Thymus (tissue), 14 donors: ENCODE measurements at places on chromosomes 3 and 15.

DNA sequence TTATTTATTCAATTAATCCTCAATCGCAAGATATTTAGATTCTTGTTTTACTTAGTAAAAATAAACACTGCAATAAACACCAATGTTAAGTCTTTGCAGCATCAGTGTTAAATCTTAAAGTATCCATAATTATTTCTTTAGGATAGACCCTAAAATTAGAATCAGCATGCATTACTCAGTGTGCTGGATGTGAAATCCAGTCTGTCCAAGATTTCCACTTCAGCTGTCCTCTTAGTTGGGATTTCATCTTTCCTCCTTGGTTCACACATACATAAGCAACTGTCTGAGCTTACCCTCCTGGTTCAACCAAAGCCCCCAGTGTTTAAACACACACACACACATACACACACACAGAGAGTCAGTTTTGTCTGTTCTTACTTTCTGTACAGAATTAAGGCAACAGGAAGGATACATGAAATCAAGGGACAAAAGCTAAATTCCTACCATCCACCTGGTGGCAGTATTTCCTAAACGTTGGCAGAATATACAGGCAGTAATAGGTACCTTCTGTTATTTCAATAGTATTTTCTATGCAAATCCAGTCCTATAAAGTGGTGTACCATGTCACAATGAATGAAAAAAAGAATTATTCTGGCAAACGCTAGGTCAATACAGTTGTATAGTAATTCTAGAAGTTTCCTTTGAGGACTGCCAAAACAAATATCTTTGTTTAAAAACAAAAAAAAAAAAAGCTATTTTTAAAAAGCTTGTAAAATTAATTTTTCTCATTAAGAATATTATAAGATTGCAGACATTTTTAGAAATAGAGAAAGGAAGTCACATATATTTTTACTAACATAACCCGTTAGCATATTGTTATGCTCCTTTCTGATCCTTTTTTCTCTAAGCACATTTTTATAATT lies 27.3 kb upstream of the DMXL2 start:
- peak; percentile 85 for DNase-seq

DNA sequence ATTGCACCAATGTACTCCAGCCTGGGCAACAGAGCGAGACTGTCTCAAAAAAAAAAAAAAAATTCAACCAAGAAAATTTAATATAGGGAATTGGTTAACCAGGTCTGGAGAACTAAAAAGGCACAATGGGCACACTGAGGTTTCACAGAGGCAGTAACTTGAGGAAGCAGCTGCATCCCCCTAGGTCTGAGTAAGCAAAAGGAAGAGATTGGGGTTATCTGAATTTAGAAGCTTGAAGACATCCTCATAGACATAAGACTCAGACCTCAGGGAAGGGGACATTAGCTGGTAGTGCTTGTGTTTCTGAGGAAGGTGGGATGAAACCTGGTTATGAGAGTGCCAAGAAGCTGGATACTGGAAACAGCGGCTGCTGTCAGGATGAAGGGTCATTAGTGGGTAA lies 50.1 kb upstream of the LEKR1 start:
- no peak for DNase-seq

DNA sequence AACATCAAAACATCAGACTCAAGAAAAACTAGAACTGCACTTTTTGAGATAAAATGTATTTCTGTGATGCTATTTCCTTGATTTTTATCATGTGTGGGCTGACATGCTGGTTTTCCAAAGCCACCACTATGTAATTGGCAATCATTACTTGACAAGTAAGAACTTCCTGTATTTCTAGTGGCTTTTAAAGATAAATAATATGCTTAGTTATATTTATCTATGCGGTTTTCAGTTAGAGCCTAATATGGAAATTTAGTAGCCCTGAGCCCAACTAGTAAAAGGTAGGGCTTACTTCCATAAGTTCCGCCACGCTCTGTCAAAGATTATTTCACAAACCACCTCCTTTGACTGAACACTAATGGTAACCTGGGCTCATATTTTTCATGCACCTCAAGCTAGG lies 91.6 kb downstream of the PPARG start:
- DNase-seq, result no peak

DNA sequence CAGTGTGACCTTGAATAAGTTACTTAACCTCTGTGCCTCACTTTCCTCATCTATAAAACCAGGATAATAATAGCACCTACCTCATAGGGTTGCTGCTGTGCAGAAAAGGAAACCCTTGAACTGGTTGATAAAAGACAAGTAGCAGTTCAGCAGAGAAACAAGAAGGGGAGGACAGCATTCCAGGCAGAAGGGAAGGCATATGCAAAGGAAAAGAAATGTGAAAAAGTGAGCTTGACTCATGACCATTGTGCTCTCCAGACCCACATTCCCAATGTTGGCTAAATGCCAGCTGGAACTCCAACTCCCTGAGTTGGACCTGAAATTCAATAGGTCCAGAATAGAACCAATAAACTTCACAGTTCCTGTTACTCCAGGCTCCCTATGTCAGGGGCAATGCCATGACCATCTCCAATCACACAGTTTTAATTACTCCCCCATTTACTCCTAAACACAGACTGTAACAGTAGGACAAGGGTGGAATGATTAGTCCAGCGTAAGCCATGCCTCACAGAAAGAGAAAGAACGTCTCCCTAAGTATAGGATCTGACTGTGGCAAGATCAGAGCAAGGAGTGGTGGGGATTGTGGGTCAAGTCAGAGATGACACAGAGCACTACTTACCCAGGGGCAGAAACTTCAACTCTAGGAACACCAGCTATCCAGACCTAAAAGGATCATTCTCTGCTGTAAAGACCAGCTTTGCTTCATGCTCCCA lies 26.9 kb downstream of the PRKAR2A start:
- DNase-seq, result no peak

DNA sequence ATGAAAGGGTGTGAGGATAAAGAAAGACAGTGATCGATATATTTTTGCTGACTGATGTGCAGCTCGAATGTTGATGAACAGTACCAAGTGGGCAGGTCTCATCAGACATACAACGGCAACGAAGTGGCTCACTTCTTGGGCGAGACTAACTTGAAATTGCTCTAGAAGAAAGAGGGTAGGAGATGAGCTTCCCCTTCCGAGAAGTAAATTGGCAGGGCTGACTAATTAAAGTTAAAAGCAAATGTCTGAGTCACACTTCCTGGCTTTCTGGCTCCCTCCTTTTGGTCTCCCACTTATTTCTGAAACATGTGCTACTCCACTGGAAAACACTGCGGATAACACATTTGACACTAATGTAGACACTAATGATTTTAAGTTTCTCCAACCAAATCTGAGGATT lies 228.3 kb downstream of the ABHD5 start:
- DNase-seq, result no peak

DNA sequence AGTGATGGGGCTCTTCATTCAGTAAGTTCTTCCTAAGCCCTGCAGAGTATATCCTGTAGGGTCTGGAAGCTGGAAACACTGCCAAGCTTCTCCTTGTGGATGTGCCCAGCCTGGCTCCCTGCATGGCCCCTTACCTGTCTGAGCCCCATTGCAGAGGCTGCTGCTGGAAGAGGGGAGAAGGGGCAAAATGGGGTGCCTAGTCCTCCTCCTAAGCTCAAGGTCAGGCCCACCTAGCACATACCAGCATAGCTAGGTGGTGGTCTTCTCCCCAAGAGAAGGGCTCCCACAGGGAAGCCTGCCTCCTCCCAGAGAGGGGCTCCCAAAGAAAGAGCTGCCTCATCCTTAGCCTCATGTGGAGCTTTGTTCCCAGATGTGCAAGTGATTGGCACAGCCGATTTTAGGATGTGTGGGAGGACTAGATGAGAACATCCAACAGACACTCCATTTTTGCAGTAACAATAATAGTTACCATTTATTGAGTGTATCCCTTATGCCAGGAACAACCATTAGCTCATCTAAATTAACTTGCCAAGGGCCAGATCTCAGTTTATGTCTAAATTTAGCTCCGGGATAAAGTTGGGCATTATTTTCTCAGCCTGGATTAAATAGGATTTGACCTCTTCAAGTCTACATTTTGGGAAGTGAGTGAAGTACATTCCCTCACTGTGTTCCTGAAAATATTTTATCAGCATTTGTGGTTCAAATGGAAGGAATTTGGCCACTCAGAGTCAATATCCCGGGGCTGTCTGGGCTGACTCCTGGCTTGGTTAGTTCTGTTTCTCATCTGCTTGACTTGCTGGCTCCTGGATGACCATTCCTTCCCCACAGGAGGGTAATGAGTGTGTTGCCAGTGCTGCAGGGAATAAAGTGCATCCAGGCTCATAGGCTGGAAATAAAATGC lies 291.1 kb upstream of the ROPN1 start:
- no peak for DNase-seq

DNA sequence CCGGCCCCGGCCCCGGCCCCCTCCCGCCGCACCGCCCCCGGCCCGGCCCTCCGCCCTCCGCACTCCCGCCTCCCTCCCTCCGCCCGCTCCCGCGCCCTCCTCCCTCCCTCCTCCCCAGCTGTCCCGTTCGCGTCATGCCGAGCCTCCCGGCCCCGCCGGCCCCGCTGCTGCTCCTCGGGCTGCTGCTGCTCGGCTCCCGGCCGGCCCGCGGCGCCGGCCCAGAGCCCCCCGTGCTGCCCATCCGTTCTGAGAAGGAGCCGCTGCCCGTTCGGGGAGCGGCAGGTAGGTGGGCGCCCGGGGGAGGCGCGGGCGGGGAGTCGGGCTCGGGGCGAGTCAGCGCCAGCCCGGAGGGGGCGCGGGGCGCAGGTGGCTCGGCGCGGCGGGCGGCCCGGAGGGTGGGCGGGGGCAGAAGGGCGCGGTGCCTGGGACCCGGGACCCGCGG lies 352 bp downstream of the CHRD start:
- DNase-seq, result no peak

- DNase-seq, result no peak
Measured at GRCh38 chr3:52752045-52752660, 18.6 kb downstream of the NEK4 start.

- peak; percentile 59 for DNase-seq
Measured at GRCh38 chr3:152258448-152259393, 10.0 kb upstream of the MBNL1 start.

- DNase-seq, result no peak
Measured at GRCh38 chr3:128786434-128787020, 60.5 kb downstream of the RAB7A start.

- DNase-seq, result no peak
Measured at GRCh38 chr15:78630886-78631633, 9.9 kb downstream of the CHRNB4 start.

DNA sequence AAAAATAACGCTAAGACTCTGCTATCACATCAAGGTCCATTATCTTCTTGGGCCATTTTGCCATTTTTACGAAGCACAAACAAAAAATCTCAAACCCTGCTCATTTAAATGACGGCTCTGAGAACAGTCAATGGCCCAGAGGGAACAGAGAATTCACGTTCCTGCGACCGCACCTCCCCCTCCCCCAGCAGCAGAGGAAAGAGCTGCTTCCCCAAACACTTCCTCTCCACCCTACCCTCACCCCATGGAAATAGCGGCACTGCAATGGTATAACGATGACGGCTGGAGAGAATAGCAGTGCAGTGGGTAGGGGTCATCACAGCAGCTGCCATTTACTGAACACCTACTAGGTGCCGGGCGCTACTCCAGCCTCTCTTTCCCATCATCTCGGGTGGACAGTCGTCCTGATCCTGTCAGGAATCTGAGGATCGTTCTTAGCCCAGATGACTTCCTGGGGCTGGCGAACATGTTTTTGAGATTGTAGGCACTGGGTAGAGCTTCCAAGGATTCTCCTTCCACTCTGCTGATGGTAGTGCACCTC lies 113.3 kb downstream of the IQSEC1 start:
- DNase-seq, result peak; percentile 51

DNA sequence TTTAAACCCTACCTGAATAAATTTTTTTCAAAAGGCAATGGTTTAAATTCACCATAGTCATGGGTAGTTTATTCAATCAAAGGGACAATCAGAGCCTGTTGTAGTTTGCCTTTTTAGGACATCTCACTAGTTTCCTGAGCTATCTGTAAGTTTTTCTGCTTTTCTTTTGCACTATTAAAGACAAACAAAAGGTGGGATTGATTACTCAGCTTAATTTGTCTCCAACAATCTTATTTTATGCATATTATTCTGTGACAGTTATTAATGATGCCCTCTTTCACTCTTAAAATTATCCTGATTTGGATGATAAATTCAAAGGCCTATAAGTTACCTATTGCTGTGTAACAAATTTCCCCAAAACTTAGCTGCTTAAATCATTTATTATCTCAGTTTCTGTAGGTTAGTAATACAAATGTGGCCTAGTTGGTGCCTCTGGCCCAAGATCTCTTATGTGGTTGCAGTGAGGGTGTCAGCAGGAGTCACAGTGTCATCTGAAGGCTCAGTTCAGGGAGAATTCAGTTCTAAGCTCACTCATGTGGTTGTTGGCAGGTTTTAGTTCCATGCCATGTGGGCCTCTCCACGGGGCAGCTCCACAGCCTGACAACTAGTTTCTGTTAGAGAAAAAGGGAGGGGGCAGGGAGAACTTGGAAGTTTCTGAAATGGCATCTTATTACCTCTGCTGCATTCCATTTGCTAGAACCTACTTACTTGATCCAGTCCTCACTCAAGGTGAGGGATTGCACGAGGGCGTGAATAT lies 16.0 kb downstream of the ARMC8 start:
- no peak for DNase-seq

- no peak for DNase-seq
Measured at GRCh38 chr3:117107946-117108345, 398.4 kb downstream of the TUSC7 start.

GRCh38 chr15:35602836-35603235 lies 56.9 kb upstream of the DPH6 start:
- no peak for DNase-seq

GRCh38 chr3:175198991-175199783 lies 340.1 kb downstream of the NAALADL2 start:
- no peak for DNase-seq
